Endothelial cell (in vitro differentiated cells): ENCODE measurements at places on chromosomes 7 and 10. TPM values are rescaled to one million over a fixed set of nuclear protein-coding genes. Genes with fewer than 3 reads are reported as not detected.

FRMD4A gene
- 68.9 TPM for total RNA-seq

VPS37D gene
- total RNA-seq: 9.8 TPM

GRCh38 chr10:89588671-89589070 lies 53.3 kb upstream of the SLC16A12 start:
- no peak for DNase-seq

DNA sequence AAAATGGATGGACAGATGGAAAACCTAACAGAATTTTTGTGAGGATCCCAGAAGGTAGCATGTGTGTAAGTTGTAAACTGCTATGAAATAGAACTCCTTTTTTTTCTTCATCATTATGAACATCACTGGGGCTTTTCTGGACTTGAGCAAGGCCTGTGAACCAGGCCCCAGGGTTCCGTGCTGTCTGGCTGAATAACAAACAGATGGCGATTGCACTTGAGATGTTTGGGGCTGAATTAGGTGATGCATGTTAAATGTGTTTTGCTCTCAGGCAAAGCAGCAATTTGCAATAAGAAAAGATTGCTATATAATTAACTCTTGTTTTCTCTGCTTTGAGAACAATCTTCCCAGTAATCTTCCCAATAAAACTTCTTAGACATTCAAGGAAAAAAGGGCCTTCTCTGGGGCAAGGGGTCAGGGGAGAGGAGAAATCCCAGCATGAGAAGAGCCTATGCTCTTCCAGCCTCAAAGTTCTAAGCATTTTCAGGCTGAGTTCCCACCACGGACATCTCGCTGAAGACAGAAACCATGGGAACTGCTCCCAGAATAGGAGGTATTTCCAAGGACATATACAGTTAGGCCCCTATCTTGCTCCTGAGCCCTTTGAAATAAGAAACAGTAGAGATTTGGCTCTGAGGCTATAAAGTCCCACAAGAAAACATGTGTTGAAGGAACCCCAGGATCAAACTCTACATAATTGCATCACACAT lies 98.7 kb downstream of the ITIH5 start:
- no peak for DNase-seq

GRCh38 chr7:3003936-3004335 lies 39.7 kb downstream of the CARD11 start:
- DNase-seq: no peak

- no peak for DNase-seq
These were observed 78.4 kb downstream of the SLC16A9 start for GRCh38 chr10:59631237-59631636.

- DNase-seq: no peak
These were observed 26.2 kb downstream of the KAZALD1 start for GRCh38 chr10:101087965-101088364.
